Cardiac fibroblast (primary cell): ENCODE measurements at places on chromosomes 4 and X.

GRCh38 chr4:13533670-13534343 lies 10.5 kb downstream of the NKX3-2 start:
- no peak for DNase-seq

DNA sequence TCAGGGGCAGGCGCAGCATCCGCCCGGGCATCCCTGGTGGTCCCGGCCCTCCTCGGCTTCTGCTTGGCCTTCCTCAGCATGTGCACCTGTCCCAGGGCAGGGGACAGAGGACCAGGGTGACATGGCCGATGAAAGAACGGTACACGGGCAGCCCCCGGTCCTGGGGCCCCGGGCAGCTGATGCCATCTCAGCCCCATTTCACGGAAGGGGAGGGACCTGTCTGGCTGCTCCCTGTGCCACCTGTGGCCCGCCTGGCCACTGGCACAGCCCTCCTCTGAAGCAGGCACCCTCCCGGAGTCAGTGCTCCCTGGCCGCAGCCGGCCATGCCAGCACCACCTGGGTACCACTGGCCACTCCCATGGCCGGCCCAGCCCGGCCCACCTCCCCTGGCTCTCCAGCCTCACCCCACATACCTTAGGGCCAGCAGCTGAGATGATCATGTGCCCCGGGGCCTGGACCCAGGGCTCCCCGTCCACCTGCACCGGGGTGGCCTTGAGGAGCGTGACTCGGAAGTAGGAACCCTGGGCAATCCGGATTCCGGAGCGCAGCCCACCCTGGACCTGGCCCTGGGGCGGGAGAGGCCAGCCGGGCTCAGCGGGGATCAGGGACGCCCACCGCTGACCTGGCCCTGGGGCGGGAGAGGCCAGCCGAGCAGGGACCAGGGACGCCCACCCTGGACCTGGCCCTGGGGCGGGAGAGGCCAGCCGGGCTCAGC lies 12.6 kb downstream of the DGKQ start:
- DNase-seq = no peak

- DNase-seq = no peak
Measured at GRCh38 chr4:77367638-77368037, 210.6 kb downstream of the CCNG2 start.

DNA sequence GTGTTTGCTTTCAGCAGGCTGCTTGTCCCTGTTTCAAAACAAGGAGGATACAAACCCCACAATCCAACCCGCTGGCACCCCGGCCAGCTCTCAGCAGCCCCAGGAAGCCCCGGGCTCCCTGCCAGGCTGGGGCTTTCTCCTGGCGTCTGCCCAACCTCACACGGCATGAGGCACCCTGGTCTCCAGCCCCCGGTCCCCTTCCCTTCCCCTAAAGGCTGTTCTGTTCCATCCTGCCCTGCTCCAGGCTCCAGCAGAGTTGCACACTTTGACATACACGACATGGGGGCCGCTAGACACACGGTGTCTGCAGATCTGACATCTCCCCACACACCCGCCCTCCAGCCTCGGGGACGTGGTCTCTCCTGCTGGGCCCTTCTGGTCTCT lies 107.7 kb upstream of the ADRA2C start:
- no peak for DNase-seq

DNA sequence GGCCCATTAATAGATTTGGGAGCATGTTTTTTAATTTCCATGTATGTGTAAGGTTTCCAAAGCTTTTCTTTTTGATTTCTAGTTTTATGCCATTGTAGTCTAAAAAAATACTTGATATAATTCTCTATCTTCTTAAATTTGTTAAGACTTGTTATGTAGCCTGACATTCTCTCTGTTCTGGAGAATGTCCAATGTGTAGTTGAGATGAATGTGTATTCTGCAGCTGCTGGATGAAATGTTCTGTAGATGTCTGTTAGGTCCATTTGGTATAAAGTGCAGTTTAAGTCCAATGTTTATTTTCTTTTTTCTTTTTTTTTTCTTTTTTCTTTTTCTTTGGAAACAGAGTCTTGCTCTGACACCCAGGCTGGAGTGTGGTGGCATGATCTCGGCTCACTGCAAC lies 378.5 kb upstream of the MAD2L1 start:
- DNase-seq = no peak

- no peak for DNase-seq
Measured at GRCh38 chr4:168928875-168929274, 81.2 kb downstream of the CBR4 start.

DNA sequence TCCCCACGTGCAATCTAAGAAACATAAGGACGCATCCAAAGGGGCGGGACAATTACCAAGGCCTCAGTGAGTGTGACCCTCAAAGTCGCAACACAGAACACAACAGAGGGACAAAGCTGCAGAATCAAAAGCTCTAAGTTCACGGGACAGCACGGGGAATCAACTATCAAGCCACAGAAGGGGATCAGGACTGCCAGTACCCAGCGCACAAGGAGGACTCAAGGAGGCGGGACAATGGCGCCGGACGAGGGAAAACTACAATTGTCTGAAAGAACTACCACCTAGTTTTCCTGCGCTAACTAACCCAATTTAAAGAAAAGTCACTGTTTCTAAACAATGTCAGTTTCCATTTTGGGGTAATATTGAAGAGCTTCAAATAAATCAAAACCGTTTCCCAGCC lies 1.3 kb downstream of the FAM53A start:
- DNase-seq = no peak

GRCh38 chr4:47031751-47032404 lies 511 bp downstream of the GABRB1 start:
- peak; percentile 2 for DNase-seq

DNA sequence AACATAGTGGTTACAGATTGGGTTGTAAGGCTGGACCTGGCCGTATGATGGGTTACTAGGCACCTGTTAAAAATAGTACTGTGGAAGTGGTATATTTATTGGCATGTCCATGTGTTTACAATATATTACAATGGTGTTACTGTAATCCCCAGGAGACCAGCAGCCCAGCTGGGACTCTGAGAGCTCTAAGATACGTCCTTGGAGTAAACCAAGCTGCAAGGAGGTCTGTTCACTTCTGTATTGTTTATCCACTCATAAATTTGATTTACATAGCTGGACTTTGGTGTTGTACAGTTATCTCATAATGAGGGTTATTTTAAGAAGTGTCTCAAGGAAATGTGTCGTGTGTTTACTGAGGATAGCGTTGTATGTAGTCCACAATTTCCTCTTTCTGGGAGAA lies 93.8 kb downstream of the TBL1X start:
- no peak for DNase-seq

- no peak for DNase-seq
Measured at GRCh38 chr4:180150818-180151217, 2092.4 kb upstream of the TENM3 start.

GRCh38 chrX:45710081-45710801 lies 509.6 kb upstream of the DIPK2B start:
- DNase-seq = peak; percentile 96

DNA sequence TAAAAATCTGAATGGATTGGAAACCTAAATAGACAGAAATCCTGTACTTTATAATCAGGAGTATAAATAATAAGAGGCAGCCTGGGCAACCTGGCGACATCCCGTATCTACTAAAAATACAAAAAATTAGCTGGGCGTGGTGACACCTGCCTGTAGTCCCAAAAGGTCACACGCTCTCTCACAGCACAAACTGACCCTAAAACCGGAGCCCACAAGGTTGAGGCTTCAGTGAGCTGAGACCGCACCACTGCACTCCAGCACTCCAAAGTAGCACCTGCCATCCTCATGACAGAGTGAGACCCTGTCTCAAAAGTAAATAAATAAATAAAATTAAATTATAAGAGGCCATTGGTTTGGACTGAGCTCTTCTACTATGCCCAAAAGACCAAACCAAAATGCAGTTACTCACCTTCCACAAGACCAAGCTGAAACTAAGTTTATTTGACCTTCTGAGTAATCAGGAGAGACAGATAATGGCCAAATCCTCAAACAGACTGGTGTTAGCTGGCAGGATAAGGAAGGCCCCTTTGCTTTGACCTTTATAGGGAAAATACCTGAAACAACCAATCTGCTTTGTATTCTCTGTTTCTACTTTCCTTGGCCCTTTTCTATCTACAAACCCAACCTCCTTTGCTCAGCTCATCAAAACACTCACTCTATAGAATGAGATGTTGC lies 3.2 kb upstream of the GRSF1 start:
- no peak for DNase-seq

GRCh38 chr4:7876201-7876875 lies 63.3 kb downstream of the AFAP1 start:
- peak; percentile 76 for DNase-seq

DNA sequence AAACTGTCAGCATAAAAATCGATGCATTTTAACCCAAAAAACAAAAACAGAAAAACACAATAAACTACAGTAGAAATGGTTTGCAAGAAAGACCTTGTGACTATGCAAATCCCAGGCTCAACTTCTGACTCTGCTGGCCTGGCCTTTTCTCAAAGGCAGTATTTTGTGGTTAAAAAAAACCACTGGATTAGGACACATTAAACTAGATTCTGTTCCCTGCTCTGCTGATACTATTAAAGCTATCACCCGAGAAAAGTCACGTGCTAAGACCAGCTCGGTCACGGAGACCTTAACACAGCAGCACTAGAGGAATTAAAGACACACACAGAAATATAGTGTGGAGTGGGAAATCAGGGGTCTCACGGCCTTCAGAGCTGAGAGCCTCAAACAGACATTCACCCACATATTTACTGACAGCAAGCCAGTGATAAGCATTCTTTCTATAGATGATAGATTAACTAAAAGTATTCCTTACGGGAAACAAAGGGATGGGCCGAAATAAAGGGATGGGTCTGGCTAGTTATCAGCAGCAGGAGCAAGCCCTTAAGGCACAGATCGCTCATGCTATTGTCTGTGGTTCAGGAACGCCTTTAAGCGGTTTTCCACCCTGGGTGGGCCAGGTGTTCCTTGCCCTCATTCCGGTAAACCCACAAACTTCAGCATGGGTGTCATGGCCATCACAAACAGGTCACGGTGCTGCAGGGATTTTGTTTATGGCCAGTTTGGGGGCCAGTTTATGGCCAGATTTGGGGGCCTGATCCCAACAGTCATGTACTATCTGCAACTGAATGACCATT lies 16.1 kb downstream of the CBR4 start:
- DNase-seq = peak; percentile 29

DNA sequence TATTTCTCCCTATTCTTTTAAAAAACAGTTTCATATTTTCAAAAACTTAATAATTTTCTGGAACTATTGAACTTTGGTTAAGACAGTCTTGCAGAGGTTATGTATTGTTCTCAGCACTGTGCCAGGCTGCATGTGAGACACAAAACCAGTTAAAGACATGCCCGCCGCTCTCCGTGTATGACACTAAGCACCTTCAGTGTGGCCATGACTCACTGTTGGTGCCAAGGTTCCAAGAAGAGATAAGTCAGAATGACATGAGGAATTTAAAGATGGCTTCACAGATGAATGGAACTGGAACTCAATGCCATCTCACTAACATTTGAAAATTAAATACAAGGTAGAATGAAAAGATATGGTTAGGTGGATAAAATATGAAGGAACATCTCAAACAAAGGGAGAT lies 525.5 kb upstream of the ZFP42 start:
- no peak for DNase-seq

GRCh38 chr4:23269566-23269965 lies 576.8 kb downstream of the GBA3 start:
- peak; percentile 15 for DNase-seq

DNA sequence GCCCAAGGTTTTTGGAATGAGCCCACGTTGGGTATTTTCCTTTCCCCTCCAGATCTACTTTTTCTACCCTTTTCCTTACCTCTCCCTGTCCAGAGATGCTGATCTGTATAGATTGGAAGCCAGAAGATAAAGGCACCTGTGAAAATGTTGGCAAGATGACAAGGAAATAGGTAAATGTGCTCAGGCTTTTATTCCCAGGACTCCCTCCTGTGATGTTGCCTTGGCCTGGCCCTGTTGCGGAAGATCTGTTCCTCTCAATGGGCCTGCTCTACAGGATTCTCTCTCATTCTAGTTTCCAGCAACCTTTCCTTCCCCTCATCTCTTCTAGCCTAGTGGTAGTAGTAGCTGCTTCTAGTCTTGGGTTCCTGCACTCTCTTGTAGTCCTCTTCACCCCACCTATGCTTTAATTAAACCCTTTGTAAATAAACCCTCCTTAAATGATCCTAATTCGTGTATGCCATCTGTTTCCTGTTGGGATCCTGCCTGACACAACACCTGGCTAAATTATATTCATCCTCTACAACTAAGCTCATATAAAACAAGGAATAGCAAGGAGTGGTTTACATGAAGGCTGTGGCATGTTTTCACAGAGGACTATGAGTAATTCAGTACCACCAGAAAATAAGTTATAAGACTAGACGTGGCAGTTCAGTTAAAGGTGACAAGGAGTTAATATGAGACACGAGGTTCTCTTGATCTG lies 95.7 kb upstream of the MAOA start:
- no peak for DNase-seq

DNA sequence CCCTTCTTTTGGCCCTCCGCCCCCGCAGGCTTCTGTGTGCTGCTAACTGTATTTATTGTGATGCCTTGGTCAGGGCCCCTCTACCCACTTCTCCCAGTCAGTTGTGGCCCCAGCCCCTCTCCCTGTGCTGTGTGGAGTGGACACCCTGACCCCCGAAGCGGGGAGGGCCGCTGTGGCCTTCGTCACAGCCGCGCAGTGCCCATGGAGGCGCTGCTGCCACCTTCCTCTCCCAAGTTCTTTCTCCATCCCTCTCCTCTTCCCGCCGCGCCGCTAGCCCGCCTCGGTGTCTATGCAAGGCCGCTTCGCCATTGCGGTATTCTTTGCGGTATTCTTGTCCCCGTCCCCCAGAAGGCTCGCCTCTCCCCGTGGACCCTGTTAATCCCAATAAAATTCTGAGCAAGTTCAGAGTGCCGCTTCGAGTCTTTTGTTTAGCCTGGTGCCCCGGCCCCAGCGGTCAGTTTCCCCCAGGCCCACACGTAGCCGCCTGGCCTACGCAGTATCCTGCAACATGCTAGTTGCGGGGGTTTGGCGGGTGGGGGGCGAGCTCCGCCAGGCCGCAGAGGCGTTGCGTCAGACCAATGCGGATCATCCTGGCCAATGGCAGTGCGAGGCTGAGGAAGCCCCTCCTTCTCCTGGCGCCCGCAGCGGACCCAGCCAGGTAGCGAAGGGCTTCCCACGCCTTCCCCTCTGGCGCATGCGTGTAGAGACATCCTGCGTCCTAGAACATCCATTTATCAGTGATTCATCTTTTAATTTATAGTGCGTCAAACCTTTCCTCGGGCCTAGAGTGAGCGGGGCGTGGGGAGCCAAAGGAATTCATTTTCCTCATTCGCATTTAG lies 5.6 kb upstream of the KANTR start:
- peak; percentile 88 for DNase-seq

DNA sequence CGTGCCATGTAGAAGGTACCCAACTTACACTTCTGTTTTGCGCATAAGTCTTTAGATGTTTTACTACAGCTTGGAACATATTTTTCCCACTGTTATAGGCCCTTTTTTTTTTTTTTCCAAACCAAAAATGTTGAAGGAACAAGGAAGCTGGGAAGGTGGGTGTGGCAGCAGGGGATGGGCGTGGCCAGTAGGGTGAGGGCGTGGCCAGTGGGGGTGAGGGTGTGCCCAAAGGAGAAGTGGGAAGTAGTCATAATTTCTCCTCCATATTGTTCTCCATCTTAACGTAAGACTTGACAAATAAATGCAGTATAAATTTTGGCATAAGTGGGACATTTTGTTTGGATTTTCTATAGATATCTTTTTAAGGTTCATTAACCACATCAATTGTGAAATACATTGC lies 30.4 kb downstream of the CLDN22 start:
- no peak for DNase-seq

- DNase-seq = no peak
Measured at GRCh38 chr4:98692411-98692810, 34.0 kb upstream of the TSPAN5 start.
